Adipocyte (in vitro differentiated cells): ENCODE measurements at places on chromosomes 13 and 19.

DNA sequence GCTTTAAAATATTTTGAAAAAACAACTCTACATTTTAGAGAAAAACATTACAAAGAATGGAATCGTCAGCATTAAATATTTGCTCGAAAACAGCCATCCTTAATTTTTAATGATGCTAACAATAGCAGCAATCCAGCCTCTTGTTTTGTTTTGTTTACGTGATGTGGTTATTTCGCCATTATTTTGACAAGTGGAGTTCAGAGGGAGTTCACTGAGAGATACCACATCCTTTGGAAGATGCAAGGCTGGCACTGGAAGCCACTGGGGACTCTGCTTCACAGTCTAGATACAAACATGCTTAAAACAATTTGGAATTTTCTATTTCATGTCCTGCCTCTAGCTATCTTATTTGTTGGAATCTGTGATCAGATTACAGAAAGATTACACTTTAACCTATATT is 556.3 kb downstream of the PCDH17 start:
- DNase-seq = no peak

DNA sequence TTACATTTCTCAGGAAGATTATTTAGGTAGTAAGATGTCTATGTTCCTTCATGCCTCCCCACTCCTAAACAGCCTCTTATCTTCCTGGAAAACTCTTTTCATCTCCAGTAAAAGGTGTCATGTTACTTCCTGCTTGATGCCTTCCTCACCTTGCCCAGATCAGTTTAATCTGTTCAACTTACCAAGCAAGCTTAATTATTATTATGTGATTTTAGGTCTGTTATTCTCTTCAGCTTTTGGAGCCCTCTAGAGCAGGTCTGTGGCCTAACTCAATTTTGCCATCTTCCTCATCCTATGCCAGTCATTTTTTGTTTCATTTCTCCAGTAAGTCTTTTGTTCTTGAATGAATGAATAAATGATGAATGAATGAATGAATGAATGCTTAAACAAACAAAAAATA is 528.4 kb downstream of the DCT start:
- peak; percentile 27 for DNase-seq

DNA sequence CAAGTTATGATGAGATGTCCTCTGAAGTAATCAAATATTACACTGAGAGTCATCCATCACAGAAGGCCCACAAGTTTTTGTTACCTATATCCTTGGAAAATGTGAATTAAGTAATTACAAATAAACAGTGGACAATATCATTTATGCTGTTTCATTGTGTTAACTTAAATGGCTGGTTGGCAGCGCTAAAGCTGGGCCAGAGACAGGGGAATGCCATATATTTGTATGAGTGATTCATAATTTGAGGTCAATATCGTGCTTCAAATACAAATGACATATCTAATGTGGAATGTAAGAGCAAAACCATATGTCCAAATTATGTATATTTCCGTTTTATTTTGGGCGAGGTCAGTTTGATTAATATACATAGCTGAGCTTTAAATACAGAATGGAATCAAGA is 1556.2 kb downstream of the SLITRK5 start:
- no peak for DNase-seq

DNA sequence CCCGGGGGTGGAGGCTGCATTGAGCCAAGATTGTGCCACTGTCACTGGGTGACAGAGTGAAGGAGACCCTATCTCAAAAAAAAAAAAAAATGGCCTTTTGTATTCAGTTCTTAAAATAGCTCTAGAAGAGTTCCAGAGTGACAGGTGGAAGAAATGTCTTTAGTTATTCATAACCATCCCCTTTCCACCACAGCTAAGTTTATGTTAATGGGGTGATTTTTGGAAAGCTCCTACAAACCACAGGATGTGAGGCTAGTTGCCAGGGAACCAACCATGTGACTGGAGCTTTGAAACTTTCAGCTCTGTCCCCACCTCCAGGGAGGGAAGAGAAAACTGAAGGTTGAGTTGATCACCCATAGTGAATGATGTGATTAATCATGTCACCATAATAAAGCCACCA is 6.9 kb downstream of the ZNF490 start:
- DNase-seq = no peak

- DNase-seq = no peak
Measured at GRCh38 chr13:41307884-41308640, 3.0 kb upstream of the NAA16 start.

DNA sequence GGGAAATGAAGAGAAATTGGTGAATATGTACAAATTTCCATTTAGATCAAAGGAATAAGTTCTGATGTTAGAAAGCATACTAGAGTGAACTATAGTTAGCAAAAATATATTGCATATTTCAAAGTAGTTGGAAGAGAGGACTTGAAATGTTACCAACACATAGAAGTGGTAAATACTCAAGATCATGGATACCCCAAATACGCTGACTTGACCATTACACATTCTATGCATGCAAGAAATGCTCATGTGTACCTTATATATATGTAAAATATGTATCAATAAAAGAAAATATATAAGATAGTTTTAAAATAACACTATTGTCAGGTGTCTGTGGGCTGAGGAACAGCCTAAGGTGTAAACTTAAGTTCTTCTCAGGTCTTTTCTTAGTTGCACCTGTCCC is 14.6 kb upstream of the ZNF491 start:
- no peak for DNase-seq

- DNase-seq = no peak
Measured at GRCh38 chr13:20461860-20462532, 63.7 kb downstream of the CRYL1 start.

GRCh38 chr13:42875475-42876269 is 94.3 kb downstream of the FAM216B start:
- DNase-seq = no peak

DNA sequence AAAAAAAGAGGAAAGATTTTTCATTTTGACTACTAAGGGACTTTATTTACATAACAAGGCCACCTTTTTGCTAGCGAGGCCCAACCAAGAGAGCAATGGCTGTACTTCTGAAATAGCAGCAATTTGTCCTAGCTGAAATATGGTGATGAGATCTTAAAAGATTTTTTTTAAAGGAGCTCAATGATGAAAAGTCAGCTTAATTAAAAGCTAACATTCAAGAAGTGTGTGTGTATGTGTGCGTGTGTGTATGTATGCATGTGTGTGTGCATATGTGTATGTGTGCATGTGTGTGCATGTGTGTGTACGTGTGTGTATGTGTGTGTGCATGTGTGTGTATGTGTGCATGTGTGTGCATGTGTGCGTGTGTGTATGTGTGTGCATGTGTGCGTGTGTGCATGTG is 24.6 kb upstream of the TM9SF2 start:
- DNase-seq = no peak

- DNase-seq = no peak
Measured at GRCh38 chr13:94880463-94880862, 168.1 kb upstream of the SOX21 start.

DNA sequence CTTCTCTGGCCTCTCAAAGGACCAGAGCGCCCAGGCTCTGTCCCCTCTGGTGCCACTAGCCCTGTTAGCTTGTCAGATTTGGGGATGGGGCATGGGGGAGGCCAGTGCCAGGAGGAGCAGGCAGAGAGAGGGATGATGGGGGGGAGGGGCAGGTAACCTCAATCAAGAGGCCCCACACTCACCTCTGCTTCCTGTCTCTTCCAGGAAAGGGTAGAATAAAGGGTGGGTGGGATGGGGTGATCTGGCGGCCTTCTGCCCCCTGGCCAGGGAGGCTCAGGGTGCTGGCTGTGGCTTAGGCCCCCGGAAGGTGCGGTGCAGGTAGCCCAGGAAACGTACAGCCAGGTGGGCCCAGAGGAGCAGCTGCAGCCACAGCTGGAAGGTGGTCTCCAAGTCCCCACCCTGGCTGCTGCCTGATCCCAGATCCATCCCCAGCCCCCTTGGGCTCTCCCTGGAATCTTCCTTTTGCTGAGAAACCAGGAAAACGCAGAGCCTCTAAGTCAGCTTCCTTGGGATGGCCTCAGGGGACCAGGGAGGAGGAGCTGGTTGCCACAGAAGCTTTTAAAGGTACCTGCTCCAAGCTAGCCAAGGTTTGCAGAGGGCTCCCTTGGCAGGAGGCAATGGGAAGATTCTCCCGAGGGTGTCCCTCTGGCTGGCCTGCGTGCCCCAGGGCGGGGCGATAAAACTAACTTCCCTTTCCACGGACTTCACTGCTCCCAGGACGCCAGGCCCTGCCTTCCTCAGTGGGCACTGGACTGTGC is 5.3 kb downstream of the PRKACA start:
- DNase-seq = no peak

- no peak for DNase-seq
Measured at GRCh38 chr13:85521657-85522056, 277.6 kb downstream of the SLITRK6 start.

DNA sequence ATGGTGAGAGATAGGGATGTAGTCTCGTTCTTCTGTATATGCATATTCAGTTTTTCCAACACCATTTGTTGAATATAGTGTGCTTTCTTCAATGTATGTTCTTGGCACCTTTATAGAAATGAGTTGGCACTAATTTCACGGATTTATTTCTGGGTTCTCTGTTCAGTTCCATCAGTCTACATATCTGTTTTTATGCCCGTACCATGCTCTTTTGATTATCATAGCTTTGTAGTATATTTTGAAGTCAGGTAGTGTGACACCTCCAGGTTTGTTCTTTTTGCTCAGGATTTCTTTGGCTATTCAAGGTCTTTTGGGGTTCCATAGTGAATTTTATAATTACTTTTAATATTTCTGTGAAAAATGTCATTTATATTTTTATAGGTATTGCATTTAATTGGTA is 14.5 kb upstream of the ZNF793 start:
- DNase-seq = no peak

GRCh38 chr13:100438059-100438788 is 150.4 kb downstream of the GGACT start:
- no peak for DNase-seq

DNA sequence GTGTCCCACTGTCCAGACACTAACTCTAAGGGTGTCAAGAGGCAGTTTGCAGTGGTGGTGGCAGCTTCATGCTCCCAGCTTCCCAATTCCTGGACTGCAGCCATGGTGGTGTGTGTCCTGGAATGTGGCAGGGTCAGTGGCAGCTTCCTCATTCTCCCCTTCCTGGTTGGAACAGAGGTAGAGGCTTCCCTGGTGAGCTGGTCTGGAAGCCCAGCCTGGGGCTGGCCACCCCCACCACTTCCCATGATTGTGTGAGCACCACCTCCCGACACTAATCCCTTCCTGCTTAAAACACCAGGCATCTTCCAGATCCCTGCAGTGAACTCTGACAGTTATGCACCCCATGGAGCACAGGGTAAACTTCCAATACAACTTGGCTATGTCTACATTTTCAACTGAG is 134.9 kb downstream of the RAP2A start:
- no peak for DNase-seq

DNA sequence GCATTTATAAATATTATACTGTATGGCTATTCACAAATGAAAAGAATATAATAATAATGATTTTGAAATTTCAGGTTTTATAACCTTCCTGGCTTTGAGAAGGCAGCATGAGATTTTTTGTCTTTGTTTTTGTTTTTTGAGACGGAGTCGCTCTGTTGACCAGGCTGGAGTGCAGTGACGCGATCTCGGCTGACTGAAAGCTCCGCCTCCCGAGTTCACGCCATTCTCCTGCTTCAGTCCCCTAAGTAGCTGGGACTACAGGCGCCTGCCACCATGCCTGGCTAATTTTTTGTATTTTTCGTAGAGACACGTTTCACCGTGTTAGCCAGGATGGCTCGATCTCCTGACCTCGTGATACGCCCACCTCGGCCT is 64.1 kb downstream of the ZNF429 start:
- DNase-seq = no peak

DNA sequence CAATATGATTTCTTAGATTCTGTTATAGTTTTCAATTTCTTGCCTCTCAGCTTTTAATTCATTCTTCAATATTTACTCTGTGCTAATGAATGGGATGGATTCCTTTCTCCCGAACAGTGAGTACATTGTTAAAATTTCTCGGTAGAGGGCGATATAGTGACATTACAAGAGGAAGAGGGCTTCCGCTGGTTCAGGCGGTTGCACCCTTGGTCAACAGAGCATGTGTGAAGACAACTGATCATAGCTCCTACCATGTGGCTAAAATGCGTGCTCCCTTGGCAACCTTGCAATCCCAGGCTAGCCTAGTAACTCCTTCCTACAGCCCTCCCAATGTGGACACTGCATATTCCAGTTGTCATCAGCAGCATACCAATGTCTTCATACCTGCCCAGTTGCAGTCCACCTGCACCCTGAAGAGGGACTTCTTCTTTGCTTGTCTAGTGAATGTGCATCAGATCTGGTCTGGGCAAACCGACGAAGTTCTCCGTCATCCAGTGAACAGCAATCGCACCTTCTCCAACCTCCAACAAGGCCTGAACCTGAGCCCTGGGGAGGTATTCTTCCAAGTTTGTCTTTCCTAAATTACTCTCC is 653.0 kb upstream of the GPC6 start:
- DNase-seq = no peak

DNA sequence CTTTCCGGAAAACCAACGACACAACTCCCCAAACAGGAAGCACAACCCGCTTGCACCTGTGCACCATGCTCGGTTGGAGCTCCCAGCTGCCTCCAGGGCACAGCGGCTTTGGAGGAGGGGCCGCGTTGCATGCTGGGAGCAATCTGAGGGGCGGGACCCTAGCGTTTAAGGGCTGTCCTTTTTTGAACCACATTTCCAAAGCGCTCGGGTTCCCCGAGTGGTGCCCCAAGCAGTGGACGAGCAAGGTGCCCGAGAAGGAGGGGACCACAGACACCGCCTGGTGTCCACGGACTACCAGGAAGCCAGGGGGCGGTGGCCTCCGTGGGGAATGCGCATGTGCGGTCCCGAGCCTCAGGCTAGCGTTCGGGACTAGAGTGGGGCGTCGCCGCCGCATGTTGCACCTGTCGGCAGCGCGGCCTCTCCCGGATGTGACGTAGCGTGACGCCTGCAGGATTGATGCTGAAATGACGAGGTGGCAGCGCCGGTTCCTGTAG is 11.9 kb upstream of the ZNF57 start:
- peak; percentile 40 for DNase-seq

GRCh38 chr13:99062593-99062992 is 84.7 kb upstream of the DOCK9 start:
- peak; percentile 34 for DNase-seq

DNA sequence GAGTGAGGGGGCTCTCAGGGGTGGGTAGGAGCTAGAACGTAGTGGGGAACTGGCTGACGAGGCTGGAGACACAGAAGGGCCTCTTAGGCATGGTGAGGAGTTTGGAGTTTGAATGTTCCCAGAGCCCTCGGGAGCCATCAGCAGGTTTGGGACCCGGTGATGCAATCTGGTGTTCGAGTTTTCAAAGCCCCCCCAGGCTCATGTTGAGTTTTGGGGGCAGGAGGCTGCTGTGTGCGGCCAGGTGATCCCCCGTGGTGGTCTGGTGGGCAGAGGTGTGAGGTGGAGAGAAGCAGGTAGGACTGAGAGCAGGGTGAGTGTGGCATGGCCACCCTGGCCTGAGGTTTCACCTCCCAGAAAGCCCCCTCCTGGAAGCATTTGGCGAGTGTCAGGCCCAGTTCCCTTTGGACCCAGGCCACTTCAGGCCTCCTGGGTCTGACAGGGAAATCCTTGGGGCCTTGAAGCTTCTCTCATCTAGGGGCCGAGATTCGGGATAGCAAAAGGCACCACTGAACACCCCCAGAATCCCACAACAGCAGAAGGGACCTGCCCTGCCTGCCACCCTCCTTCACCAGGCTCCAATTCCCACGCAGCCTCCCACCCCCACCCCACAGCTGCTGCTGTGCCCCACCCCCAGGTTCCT is 1.2 kb downstream of the YJEFN3 start:
- no peak for DNase-seq
